ENCODE measurements at places on chromosomes 16 and 17.

DNA sequence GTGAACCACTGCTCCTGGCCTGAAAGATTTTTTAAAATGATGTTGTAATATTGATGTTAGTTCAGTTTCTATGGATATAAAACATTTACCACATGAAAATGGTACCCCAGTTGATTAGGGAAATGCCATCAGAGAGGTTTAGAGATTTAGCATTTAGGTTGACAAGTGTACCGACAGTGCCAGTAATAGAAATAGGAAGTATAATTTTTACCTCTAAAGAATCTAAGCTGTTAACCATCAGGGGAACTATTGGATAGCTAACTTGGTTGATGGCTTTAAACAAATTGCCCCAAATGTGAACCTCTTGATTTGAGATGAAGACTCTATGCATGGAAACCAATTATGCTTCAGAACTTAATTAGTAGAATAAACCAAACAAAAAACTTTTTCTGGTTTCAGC, 6.4 kb downstream of the CBFB start:
- DNase-seq = no peak

DNA sequence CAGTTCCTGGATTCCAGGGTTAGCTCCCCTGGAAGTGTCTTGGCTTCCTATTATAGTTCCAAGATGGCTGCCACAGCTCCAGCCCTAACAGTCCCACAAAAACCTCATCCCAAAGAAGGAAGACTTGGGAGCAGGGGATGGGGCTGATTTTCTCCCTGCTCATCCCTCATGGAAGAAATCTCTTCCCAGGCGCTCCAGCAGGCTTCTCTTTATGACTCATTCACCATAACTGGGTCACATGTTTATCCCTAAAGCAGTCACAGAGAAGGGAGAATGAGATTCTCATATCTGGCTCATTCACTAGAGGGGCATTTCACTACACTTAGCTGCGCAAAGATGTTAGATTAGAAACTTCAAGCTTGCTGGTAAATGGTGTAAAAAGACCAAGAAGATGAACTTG, 206.5 kb upstream of the IRX3 start:
- no peak for DNase-seq

- DNase-seq = no peak
Observed at GRCh38 chr16:5056352-5056751, 9.4 kb downstream of the C16orf89 start.

DNA sequence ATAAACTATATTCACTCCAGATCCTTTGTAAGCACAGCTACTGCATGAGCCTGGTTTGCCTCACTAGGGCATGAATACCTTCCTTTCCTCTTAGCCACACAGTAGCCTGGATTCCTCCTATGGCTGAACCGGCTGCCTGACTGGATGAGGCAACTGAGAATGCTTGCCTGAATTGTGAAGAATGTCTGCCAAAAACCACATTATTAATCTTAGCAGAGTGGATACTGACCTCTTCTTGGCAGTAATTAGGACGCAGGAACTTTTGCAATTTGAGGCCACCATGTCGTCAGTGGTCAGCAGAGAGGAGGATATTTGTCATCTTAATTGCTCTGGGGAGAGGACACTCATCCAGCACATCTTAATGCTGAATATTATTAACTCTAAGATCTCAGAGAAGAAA, 651.8 kb upstream of the GOT2 start:
- DNase-seq = no peak

DNA sequence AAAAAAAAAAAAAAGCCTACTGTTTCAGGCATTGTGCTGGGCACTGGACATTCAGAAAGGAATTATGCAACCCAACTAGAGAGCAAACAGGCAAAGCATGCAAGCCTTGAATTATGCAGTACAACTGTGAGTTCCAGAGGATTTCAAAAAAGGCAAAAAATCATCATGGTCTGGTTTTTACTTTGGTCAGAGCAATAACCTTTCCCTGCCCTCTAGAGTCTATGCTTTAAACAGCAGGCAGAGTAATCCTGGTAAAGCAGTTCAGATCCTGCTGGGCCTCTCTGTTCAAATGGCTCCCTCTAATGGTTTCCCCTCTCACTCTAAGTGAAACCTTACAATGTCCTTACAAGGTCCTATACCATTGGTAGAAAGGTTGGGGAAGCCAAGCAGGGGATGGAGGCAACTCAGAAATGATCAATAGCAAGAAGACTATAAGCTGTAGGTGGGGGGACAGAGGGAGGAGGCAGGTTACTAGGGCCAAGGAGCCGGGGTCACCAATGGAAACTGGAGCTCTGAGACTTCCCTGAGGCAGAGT, 4.6 kb upstream of the TAF15 start:
- DNase-seq = peak; percentile 81

Data from NCI-H446 (cell line).